Panc1 (cell line): ENCODE measurements at places on chromosomes 12 and 14. TPM values are rescaled to one million over a fixed set of nuclear protein-coding genes. Genes with fewer than 3 reads are reported as not detected.

The CLEC7A gene
- not detected for total RNA-seq

The LRCOL1 gene
- not detected for total RNA-seq

The CNTN1 gene
- not detected for total RNA-seq

The PGF gene
- 7.3 TPM for total RNA-seq

The CDC42BPB gene
- 84.4 TPM for total RNA-seq

The OTUB2 gene
- total RNA-seq: 3.4 TPM

The GALNT16 gene
- 0.72 TPM for total RNA-seq
